ENCODE measurements at places on chromosomes 7 and 10.

- no peak for DNase-seq
These were observed 271.7 kb upstream of the MKLN1 start for GRCh38 chr7:131056007-131056406.

GRCh38 chr10:71837098-71837827, 13.8 kb downstream of the PSAP start:
- no peak for DNase-seq

DNA sequence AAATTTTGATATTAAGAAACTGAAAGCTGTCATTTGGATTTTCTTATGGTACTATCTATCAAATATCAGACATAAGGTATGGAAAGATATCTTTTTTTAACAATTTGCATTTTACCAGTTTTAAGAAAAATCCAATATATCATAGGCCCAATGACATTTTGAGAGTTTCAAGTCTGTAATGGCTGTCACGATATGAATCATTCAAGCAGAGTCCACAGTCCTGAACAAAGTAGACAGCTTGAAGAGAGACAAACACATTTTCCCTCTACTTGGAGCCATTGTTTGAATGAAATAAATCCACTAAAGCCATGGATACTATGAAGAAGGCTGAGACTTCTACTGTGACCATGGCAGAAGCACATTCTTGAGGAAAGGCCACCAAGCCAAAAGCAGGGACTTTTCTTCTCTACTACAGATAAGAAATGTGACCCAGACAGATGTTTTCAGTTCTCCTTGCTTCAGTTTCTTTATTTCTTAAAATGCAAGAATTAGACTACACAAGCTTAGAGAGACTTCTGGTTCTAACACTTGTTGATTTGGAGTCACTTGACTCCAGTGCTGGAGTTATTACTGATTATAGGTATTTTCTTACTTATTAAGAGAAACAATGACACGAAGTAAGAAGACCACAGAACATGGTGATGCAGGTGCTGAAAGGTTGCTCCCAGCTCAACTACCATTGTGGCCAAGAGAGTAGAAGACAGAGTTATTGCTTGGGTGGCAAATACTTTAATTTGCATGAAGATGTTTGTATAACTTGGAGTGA, 429.1 kb downstream of the KIF20B start:
- no peak for DNase-seq

- DNase-seq: no peak
These were observed 242.9 kb upstream of the CXCL12 start for GRCh38 chr10:44627591-44628354.

DNA sequence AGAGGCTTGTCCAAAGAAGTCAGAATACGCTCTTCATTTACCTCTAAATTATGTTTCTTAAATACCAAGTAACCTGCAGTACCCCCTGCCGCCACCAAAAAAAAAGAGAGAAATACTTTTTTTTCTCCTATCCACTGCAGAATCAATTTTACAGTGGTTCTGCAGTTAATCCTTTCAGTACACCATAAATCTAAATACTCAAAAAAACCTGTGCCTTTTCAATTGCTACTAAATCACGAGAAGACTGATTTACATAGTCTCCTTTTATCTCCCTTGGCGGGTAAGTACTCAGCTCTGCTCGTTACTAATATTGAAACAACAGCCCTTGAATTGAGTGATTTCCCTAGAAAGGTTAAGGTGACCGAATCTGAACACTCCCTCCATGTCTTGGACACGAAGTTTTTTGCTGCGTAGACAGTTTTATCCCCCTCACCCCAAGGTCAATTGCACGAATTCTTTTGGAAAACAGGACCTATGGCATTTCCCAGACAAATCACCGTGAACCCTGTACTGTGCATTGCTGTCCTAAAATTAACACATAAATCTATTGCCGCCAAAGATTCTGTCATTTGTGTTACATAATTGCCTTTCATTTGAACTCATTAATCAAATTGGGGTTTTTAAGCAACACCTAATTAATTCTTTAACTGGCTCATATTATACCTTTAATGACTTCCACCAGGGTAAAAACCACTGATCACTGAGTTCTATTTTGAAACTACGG, 512 bp upstream of the VIM start:
- no peak for DNase-seq

GRCh38 chr7:64653721-64654401, 12.1 kb upstream of the ZNF107 start:
- no peak for DNase-seq

- no peak for DNase-seq
These were observed 69.0 kb downstream of the PRSS58 start for GRCh38 chr7:142188846-142189245.

DNA sequence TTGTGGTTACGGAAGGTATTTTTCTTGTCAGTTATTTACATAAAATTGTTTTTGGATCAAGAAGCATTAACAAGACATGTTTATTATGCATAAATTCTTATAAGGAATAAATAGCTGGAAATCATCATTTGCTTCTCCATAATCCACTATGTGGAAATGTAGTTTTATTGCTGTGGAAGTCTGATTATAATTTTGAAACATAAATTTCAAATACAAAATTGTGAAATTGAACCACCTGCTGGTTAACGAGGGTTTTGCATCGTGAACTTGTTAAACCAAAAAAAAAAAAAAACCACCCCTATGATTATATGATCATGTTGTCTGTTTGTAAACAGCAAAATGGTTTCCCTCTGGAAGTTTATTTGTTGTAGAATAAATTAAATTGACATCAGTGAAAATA, 25.9 kb downstream of the ABRAXAS2 start:
- no peak for DNase-seq

GRCh38 chr7:140349144-140349771, 49.1 kb downstream of the SLC37A3 start:
- no peak for DNase-seq

- DNase-seq: no peak
These were observed 27.6 kb downstream of the NPS start for GRCh38 chr10:127576740-127577161.

GRCh38 chr10:27637601-27638000, 108.0 kb downstream of the MKX start:
- no peak for DNase-seq

GRCh38 chr10:101993651-101994200, 62.2 kb downstream of the ARMH3 start:
- DNase-seq: no peak

GRCh38 chr7:18151422-18151821, 123.8 kb upstream of the PRPS1L1 start:
- DNase-seq: no peak

- DNase-seq: no peak
These were observed 196.0 kb upstream of the GRB10 start for GRCh38 chr7:50978633-50979215.

GRCh38 chr7:30479202-30480120, 877 bp upstream of the NOD1 start:
- no peak for DNase-seq

DNA sequence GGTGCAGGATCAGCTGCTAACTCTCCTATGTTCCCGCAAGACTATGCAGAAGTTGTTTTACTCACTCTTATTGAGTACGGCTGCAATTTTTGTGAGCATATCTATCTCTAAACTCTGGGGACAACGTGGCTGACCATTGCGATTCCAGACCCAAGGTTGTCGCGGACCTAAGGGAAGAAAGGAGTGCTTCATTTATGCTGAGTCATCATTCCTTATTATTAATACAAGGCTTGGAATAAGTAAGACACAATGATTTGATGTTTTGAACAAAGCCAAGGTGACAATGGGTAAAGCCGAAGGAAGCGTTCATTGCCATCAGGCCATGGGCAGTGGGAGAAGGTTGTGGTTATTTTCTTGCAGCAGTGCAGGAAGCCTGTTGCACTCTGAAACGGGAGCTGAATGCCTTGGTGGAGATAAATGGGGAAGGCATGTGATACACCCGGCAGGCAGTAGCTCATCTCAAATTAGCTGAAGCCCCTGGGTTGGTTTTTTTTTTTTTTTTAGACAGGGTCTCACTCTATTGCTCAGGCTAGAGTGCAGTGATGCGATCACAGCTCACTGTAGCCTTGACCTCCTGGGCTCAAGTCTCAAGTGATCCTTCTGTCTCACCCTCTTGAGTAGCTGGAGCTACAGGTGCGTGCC, 605.7 kb downstream of the TYW1 start:
- DNase-seq: no peak

GRCh38 chr7:139232904-139233303, 1.9 kb downstream of the UBN2 start:
- DNase-seq: no peak

DNA sequence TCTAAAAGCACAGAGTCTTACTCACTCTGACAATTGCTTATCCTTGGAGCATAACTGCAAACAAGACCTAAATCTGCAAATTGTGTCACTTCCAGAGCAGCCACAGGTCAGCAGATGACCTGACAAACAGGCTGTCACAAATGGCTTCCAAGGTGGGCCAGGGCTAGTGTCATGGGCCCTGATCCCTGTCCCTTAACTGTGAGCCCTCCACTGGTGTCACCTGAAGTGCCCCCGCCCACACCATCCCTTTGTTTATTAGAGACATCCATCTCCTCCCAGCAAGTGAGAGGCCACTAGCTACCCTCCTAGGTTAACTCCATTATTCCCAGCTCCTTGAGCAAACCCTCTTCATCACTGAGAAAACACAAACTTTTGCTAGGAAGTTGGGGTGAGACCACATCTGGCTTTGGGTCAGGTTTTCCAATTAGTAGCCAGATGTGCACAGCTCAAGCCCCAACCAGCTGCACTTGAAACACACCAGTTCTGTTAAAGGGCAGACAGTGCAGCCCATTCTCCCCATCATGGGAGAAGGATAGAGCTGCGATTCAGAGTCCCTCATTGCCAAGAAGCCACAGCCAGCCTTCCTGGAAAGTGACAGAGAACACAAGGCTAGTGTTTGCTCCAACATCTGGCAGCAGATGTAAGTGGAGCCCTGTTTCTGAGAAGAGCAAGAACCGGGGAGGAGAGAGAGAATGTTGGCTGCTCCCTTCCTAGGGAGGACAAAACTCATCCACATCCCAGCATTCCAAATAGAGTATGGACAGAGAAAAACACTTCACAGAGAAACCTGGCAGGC, 75.7 kb upstream of the NANOS1 start:
- DNase-seq: no peak

Data from T-helper 9 cell (primary cell).